ENCODE measurements at places on chromosomes 12 and 14. TPM values are rescaled to one million over a fixed set of nuclear protein-coding genes. Genes with fewer than 3 reads are reported as not detected.

The PTPN6 gene
- total RNA-seq: 335 TPM

DNA sequence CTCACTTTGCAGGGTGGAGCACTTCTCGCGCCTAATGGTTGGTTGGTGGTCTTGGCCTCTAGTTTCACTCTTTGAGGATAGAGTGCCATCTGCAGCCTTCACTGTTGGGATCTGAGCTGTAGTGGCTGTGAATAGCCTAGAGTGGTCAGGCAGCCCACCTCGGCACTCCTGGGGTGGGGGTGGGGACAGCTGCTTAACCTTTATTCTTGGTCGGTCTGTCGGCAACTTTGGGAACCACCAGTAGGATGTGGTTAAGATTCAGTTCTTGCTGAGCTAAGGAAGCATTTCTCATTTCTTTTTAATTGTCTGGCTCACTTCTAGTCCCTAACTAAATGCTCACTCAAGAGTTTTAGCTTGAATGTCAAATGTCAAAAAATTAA, 21.1 kb downstream of the TMBIM6 start:
- H3K4me1 ChIP-seq: peaks cover 60% of the 10 kb centered on the region
- H3K27me3 ChIP-seq: no peaks in the 10 kb centered on the region
- peak; percentile 39 for DNase-seq
- H3K36me3 ChIP-seq: peaks cover 65% of the 10 kb centered on the region

- no peaks in the 10 kb centered on the region for H3K36me3 ChIP-seq
- H3K4me1 ChIP-seq: no peaks in the 10 kb centered on the region
- no peak for DNase-seq
- no peak overlapping the region for H3K4me3 ChIP-seq
Observed at GRCh38 chr12:63948211-63948610, 103.7 kb downstream of the SRGAP1 start.

The TAS2R43 gene
- 0.81 TPM for total RNA-seq

The CFAP251 gene
- 0.59 TPM for total RNA-seq

GRCh38 chr14:65359503-65359902, 53.0 kb upstream of the FUT8 start:
- peaks cover 16% of the 10 kb centered on the region for H3K36me3 ChIP-seq
- DNase-seq: no peak
- no peaks in the 10 kb centered on the region for H3K27me3 ChIP-seq
- peaks cover 40% of the 10 kb centered on the region for H3K4me1 ChIP-seq

The FAR2 gene
- 8.1 TPM for total RNA-seq

DNA sequence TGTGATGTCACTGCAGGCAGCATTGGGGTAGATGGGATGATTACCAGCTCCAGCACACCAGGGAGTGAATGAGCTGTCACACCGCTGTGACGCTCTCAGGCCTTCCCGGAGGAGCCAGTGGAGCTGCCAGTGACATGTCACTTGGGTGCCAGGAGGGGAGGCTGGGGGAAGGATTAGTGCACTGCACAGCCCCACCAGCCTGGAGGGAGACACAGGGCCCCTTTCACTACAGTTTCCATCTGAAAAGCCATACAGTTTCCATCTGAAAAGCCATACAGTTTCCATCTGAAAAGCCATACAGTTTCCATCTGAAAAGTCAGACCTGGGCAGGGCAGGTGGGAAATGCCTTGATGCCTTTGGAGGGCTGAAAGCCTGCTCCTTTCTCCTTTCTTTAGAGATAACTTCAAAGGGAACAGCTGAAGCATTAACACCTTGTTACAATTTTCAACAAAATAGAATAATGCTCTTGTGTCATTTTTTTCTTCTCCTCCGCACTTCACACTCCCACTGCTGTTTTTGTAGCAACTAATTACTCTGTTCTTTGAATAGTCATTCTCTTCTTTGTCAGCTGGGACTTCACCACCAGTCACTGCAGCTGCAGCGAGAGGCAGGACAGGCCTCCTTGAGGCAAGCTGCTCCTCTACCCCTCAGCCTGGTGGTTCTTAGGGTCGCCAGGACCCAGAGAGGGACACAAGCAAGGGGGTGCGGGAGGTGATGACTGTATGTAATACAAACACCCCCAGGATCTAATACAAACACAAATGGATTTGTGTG, 256.9 kb upstream of the RGS6 start:
- no peaks in the 10 kb centered on the region for H3K27me3 ChIP-seq
- DNase-seq: peak; percentile 10
- peak overlapping the region; percentile 15 for H3K27ac ChIP-seq
- peaks cover 13% of the 10 kb centered on the region for H3K4me1 ChIP-seq

The NGDN gene
- total RNA-seq: 57.8 TPM

The DEPDC4 gene
- total RNA-seq: 2.9 TPM

- H3K27ac ChIP-seq: no peak overlapping the region
- H3K36me3 ChIP-seq: no peaks in the 10 kb centered on the region
- no peaks in the 10 kb centered on the region for H3K4me1 ChIP-seq
- no peaks in the 10 kb centered on the region for H3K27me3 ChIP-seq
- H3K4me3 ChIP-seq: no peak overlapping the region
Observed at GRCh38 chr12:58976146-58976545, 55.8 kb upstream of the LRIG3 start.

The ERH gene
- total RNA-seq: 385 TPM

DNA sequence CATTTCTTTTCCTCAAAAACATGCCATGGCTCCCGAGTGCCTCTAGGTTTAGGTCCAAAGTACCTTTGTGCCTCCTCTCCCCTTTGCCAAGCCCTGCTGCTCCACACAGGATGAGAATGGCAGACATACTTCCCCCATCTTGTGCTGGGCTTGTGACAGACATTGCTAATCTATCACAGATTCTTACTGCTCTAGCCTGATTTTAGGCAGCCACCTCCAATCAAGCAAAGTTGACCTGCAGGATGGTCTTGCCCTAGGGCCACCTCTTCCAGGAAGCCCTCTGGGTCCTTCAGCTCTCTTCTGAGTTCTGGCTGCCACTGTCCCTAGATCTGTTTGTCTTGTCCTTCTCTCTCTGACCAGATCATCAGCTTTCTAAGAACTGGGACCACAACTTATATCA, 20.5 kb downstream of the FOXN4 start:
- no peak for DNase-seq
- no peak overlapping the region for H3K27ac ChIP-seq
- H3K27me3 ChIP-seq: peaks cover 11% of the 10 kb centered on the region
- no peak overlapping the region for H3K4me3 ChIP-seq
- H3K4me1 ChIP-seq: no peaks in the 10 kb centered on the region

DNA sequence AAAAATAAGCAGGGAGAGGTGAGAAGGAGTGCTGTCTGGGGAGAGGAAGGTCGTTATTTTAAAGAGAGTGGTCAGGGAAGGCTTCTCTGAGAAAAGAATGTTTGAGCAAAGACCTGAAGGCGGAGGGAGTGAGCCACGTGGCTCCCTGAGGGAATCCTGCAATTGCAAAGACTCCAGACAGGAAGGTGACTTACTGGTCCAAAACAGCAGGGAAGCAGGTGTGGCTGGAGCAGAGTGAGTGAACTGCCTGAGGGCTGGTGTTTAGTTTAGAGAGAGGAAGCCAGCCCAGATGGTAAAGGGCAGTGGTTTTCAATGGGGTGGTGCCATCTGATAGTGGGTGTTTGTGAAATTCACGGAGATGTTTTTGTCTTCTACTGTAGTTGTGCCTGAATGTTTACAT, 58.8 kb upstream of the LTA4H start:
- no peaks in the 10 kb centered on the region for H3K27me3 ChIP-seq
- no peak overlapping the region for H3K27ac ChIP-seq
- peaks cover 12% of the 10 kb centered on the region for H3K4me1 ChIP-seq
- no peaks in the 10 kb centered on the region for H3K36me3 ChIP-seq
- no peak overlapping the region for H3K4me3 ChIP-seq
- DNase-seq: no peak

DNA sequence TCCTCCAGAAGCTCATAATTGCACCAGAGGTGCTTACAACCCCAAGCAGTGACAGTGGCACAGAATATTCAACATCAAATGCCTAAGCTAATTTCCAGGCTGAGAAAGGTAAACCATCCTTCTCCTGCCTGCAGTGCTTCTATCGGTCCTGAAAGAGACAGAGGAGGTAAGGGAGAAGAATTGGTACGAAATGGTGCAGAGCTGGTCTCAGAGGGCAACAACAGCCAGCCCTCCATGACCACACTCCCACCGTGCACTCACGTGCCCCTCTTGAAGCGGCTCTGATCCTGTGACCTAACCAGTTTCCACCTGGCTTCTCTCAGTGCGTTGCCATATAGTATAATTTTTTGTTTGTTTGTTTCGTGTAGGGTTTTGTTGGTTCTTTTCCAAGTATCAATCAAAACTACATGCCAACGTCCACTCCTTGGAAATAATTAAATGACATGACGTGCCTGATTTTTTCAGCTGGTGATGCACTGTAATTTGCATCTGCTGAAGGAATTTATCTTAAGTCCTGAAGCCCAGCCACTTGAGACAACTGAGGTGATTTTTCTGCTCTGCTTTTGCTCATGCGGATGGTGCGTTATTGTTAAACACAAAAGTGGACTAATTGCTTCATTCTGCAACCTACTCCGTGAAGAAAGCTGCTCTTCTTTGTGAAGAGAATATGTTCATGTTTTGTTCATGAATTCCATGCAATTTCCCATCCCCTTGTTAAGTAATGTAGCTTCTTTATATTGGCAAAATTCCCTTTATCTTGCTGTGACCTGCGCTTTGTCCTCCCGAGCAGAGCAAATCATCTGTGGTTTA, 1.3 kb upstream of the ATP2A2 start:
- H3K4me3 ChIP-seq: peak overlapping the region; percentile 85
- H3K36me3 ChIP-seq: peaks cover 28% of the 10 kb centered on the region
- peaks cover 3% of the 10 kb centered on the region for H3K27me3 ChIP-seq
- DNase-seq: no peak
- H3K27ac ChIP-seq: peak overlapping the region; percentile 39
- H3K4me1 ChIP-seq: peaks cover 28% of the 10 kb centered on the region

DNA sequence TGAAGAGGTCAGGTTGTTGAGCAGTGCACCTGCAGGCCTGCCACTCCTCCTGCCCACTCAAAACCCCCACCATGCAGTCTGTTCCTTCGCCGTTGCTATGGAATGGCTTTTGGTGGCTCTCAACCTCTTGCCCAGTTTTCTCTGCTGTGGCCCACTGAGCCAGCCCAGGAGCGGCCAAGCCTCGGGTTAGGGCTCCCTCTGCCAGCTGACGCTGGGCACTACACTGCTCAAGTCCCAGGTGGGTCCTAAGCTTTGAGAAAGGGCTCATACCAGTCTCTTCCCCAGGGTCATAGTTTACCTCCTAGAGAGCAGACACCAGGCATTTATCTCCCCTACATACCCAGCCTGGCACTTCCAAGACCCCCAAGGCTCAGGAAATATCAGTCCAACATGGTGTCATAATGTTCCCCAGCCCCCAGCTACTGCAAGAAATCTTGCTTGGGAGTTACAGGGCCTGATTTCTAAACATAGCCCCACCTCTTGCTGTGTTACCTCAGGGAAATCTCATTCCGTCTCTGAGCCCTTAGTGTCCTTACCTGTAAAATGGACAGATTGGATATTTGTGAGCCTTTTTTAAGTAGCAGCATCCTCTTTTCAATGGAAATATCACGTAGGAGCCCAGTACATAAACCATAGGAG, 59.4 kb downstream of the TSPAN11 start:
- no peak overlapping the region for H3K4me3 ChIP-seq
- H3K4me1 ChIP-seq: no peaks in the 10 kb centered on the region
- no peaks in the 10 kb centered on the region for H3K36me3 ChIP-seq
- DNase-seq: peak; percentile 59

- peaks cover 13% of the 10 kb centered on the region for H3K4me1 ChIP-seq
- no peak for DNase-seq
- H3K36me3 ChIP-seq: no peaks in the 10 kb centered on the region
- H3K27me3 ChIP-seq: peaks cover 2% of the 10 kb centered on the region
- peak overlapping the region; percentile 86 for H3K4me3 ChIP-seq
Observed at GRCh38 chr12:8698879-8699278, 1.1 kb downstream of the RIMKLB start.

DNA sequence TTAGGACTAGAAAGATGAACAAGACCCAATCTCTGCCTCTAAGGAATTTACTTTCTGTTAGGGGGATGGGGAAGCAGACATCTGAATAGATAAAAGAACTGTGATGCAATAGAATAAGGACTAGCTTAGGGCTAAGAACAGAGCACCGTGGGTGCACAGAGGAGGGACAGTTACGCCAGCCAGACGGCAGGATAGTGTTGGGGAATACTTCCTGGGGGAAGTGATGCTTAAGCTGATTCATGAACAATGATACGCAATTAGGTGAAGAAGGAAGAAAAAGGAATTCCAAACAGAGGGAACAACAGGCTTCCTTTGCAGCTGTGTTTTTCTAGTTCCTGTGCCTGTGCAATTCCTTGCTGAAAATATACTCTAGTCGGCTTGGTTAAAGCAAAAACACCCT, 501.1 kb downstream of the APAF1 start:
- no peak overlapping the region for H3K4me3 ChIP-seq
- no peaks in the 10 kb centered on the region for H3K36me3 ChIP-seq
- no peaks in the 10 kb centered on the region for H3K4me1 ChIP-seq
- H3K27ac ChIP-seq: no peak overlapping the region
- no peak for DNase-seq

Measured in activated CD4-positive, alpha-beta T cell treated with anti-CD3 and anti-CD28 coated beads for 36 hours (primary cell).